NCI-H187 treated with DMSO at 0.1 percent for 48 hours (cell line): ENCODE measurements at places on chromosomes 4 and X.

DNA sequence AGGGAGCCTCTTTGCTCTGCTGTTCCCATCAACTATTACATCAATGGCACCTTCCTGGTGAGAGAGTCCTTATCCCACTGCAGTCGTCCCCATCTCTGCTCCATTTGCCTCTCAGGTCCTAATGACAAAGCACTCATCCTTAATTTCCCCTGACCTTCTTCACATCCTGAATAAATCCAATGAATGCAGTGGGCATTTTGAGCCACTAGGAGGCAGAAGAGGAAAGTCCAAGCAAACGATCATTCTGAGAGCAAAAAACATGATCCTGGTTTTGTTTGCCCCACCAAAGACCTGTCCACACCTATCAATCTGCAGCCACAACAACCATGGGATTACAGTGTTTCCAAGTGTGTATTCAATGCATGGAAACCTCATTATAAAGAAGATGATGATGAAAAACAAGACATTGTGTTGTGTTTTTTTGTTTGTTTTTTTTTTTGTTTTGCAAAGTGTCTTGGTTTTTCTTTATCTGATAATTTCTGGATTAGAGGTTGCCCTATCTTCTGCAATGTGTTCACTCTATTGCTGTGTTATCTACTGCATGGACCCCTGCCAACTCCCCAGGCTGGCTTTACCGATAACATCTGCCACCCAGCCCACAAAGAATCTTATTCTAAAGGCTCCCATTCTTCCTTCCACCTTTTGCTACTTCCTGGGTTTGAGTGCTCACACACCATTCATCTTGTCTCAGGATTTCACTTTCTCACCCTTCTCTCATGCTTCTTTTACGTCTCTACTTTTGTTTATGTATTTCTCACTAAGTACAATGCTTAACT is 207.2 kb downstream of the NLGN4X start:
- peak; percentile 8 for DNase-seq

DNA sequence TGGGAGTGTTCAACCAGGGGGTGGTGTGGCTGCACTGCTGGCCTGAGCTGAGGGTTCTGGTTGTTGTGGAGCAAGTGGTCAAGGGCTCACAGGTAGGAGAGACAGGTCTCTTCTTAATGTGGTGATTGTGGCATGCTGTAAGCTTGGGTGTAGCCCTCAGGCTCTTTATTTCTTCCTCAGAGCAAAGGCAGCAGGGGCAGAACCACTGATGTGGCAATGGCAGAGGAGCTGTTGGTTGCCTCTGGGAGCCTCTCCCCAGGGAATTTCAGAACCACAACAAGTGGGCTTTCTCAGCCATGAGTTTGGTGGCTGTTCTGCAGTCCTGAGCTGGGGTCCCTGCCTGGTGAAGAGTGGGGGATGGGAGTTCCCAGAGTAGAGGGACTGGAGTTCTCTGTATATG is 1017.2 kb downstream of the SH3BGRL start:
- DNase-seq = no peak

DNA sequence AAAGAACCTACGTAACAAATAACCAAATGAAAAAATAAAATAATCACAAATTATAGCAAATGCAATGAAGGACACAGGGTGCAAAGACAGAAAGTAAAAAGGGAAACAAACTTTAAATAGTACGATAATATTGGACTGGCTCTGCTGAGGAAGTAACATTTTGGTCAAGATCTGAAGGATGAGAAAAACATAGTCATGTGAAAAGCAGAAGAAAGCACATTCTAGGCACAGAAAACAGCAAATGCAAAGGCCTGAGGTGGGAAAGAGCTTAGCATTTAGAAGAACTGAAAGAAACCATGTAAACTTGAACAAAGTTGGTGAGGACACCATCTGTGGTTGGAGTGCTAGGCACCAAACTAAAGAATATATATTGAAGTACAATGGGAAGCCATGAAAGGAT is 111.2 kb downstream of the PPP3CA start:
- no peak for DNase-seq

GRCh38 chrX:81489987-81490386 is 288.1 kb downstream of the SH3BGRL start:
- DNase-seq = no peak

DNA sequence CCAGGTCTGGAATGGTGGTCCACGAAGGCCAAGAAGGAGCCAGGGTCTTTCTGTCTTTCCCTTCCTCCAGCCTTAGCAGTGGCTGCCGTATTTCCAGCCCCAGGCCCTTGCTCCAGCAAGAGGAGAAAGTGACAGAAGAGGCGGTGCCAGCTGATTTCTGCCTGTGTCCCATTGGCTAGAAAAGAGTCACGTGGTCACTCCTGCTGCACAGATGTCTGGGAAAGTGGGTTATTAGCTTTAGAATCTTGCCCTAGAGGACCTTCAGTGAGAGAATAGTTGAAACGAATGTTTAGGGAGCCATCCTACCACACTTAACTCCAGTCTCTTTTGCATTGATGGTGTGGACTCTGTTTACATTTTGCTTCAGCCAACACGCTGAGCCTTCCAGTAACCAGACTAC is 99.3 kb upstream of the BCOR start:
- no peak for DNase-seq

DNA sequence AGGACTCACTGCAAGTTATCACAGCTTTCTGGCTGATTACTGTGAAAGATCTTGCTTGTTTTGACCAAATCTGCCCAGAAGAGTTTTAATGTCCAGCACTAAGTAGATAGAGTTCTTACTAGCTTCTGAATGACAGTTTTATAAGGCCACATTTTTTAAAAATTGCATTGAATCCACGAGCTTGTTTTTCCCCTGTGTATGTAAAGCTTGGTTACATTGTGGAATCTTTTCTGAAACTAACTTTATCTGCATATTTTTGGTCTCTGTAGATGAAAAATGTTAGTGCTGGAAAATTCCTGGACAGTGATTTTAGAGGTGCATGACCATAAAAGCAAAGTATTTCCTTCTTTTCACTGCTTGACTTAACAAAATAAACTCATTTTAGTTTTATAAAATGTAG is 650.3 kb upstream of the FAM241A start:
- DNase-seq = no peak

DNA sequence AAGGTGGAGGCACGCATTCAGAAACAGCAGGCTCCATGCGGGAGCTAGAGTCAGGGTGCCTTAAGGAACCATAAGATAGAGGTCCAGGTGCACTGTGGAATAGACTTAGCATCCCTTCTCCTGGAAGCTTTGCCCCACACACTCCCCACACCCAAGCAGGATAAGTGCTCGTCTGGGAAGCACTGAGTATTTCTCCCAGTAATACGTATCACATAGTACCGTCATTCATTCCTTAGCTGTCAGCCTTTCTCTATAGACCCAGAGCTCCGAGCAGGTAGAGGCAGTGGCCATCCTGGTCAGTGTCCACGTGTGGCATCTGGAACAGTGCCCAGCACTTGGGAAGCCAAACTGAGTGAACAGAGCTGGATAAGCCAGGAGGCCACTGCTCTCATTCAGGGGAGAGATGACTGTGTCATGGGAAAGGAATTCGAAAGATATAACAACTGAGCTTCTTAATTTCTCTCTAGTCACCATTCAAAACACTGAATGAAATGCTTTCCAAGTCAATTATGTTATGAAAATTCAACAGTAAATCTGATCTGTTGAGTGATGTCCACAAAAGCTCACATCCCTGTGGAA is 9.9 kb downstream of the APBB2 start:
- DNase-seq = no peak

GRCh38 chrX:134537179-134537955 is 77.4 kb downstream of the HPRT1 start:
- DNase-seq = no peak

GRCh38 chrX:129738466-129739308 is at the start of gene XPNPEP2:
TSS of gene XPNPEP2 (plus strand) at chrX:129738979. CDS start at chrX:129739214, 235 bp downstream.
- DNase-seq = no peak

- no peak for DNase-seq
Observed at GRCh38 chrX:57367649-57368048, 81.1 kb downstream of the FAAH2 start.

- no peak for DNase-seq
Observed at GRCh38 chr4:149029056-149029651, 586.9 kb upstream of the NR3C2 start.

DNA sequence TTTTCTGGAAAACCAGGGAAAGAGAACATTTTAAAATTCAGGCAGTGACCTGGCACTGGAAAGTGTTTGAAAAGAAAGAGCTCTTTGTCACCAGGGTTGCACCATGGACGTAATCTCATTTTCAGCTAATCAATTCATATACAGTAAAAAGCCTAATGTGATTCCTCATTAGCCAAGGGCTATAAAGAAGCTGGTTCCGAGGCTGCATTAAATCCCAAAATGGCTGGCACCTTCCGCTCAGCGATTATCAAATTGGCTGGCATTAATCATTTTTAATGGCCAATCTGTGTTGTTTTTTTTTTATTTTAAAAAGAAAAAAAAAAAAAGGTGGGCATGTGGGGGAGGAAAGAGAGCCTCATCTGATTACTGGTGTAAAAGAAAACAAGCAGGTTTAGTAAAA is 341.4 kb downstream of the RAB28 start:
- no peak for DNase-seq

DNA sequence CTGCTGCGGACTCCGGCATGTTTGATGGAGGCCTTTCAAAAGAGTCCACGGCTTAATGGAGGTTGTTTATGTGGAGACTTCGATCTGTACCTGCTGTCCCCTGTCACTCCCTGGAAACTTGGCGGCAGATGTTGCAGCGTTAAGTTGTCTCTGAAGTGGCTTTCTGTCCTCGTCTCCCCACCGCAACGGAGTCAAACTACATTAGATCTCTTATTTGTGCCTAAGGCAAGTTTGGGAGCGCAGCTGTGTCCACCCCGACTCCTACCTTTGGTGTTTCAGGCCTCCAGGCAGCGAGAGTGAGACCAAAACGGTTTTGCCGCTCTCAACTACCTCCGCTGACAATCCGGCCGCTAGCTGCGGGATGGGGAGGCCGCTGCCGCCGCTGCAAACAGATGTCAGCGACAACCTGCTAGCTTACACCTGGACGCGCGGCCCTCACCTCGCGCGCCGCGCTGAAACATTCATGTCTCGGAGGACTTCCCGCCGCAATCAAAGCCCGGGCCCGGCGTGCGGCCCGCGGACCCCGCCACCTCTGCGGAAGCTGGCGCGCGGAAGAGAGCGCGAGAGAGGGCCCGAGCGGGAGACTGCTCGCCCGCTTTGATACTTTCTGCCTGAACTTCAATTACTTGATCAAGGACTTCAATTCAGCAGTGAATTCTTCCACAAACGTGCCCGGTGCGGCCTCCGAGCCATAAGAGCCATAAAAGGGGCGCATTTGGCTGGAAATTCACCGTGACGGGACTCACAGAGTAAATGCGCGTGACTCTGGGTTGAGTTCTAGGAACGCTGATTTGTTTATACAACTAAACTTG is 108.4 kb downstream of the ANTXR2 start:
- no peak for DNase-seq
